ENCODE measurements at places on chromosomes 5 and 9.

DNA sequence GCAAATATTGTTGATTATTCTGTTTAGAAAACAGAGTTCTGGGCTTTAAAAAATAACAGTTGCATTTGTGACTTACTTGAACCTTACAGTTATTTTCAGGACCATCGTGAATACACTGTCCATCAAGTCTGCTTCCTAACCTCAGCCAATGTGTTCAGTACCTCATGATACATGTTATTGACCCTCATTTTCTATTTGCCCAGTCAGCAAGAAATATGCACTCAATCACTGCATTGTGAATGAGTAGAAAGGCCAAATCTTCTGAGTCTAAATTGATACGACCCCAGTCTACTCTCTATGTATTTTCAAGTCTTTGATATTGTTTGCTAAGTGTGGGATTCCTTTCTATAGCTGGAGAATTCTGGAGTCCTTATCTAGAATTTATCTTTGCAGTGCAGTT lies 156.2 kb downstream of the RAB3C start:
- DNase-seq = no peak

DNA sequence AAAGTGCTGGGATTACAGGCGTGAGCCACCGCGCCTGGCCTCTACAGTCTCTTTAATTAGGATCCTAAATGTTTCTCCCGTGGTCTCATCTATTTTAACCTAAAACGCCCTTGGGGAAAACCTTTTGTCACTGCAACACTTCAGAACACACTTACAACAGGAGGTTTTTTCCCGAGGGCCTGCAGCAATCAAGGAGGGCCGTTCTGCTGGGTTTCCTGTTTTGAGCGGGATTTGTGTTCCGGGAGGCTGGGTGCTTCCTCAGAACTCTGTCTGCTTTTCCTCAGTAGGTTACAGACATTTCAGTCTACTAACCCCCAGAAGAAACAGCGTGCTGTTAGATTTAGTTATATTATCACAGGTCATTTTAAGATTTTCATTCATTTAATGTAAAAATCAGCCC lies 65.4 kb upstream of the IRX4 start:
- DNase-seq = no peak

- no peak for DNase-seq
Measured at GRCh38 chr9:102434545-102434944, 560.6 kb upstream of the CYLC2 start.

GRCh38 chr9:118871531-118871930 lies 497.7 kb downstream of the BRINP1 start:
- no peak for DNase-seq

GRCh38 chr5:13943676-13944075 lies 812 bp downstream of the DNAH5 start:
- peak; percentile 17 for DNase-seq

DNA sequence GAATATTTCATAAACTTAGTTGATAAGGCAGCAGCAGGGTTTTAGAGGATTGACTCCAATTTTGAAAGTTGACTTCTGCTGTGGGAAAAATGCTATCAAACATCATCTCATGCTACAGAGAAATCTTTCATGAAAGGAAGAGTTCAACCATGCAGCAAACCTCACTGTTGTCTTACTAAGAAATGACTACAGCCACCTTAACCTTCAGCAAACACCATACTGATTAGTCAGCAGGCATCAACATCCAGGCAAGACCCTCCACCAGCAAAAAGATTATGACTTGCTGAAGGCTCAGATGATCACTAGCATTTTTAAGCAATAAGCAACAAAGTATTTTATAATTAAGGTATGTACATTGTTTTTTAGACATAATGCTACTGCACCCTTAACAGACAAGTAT lies 7.6 kb downstream of the TMEM174 start:
- no peak for DNase-seq
